ENCODE measurements at places on chromosomes 2 and 18. TPM values are rescaled to one million over a fixed set of nuclear protein-coding genes. Genes with fewer than 3 reads are reported as not detected.

The FOXD4L1 gene
- 0.14 TPM for total RNA-seq

The TPO gene
- not detected for total RNA-seq

The ARHGAP28 gene
- total RNA-seq, result not detected

The RTP5 gene
- 0.30 TPM for total RNA-seq
